ENCODE measurements at places on chromosomes 12 and 14. TPM values are rescaled to one million over a fixed set of nuclear protein-coding genes. Genes with fewer than 3 reads are reported as not detected.

Gene HOXC10
- 2.0 TPM for polyA plus RNA-seq

DNA sequence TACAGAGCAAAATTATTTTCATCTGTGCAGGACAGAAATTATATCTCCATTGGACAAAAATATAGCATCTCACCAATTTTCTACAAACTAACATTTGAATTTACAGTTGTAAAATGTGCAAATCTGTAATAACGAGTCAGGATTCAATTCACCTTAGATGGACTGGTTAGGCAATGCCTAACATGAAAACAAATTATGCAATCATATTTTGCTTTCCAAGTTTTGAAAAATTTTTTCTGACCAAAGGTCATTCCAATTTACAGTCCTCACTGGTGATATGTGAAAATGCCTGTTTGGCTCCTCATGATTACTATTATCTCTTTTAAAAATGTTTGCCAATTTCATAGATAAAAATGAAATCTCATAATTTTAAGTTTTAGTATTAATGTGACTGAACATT lies 6.5 kb upstream of the CPM start:
- DNase-seq = no peak
- no peaks in the 10 kb centered on the region for H3K27me3 ChIP-seq
- H3K4me1 ChIP-seq = peaks cover 8% of the 10 kb centered on the region

GRCh38 chr12:51401486-51401885 lies 10.3 kb upstream of the GALNT6 start:
- no peak overlapping the region for H3K27ac ChIP-seq
- H3K27me3 ChIP-seq = no peaks in the 10 kb centered on the region
- no peaks in the 10 kb centered on the region for H3K4me1 ChIP-seq
- H3K4me3 ChIP-seq = no peak overlapping the region

Gene PTGDR
- polyA plus RNA-seq = 1.8 TPM

DNA sequence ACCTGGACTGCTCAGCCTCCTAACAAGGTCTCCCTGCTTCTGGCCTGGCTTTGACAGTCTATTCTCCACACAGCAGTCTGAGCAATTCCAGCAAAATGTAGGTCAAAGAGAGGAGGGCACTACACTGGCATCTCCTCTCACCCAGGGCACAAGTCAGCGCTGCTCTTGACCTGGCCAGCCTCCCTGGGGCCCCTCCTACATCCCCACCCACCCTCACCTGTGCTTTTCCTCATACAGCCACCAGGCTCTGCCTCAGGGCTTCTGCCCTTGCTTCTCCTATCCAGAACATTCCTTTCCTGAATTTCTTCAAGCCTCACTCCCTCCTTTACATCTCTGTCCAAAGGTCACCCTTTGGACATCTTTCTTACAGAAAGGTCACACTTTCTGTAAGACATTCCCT lies 33.7 kb downstream of the GALNT4 start:
- H3K27ac ChIP-seq = no peak overlapping the region
- no peaks in the 10 kb centered on the region for H3K27me3 ChIP-seq
- H3K4me1 ChIP-seq = no peaks in the 10 kb centered on the region
- H3K4me3 ChIP-seq = no peak overlapping the region
- no peak for DNase-seq

GRCh38 chr14:60245380-60246177 lies 3.4 kb upstream of the PPM1A start:
- no peak overlapping the region for H3K27ac ChIP-seq
- H3K36me3 ChIP-seq = no peaks in the 10 kb centered on the region
- no peak overlapping the region for H3K4me3 ChIP-seq
- H3K27me3 ChIP-seq = no peaks in the 10 kb centered on the region
- DNase-seq = no peak

Gene PLBD1
- polyA plus RNA-seq = 3.5 TPM

DNA sequence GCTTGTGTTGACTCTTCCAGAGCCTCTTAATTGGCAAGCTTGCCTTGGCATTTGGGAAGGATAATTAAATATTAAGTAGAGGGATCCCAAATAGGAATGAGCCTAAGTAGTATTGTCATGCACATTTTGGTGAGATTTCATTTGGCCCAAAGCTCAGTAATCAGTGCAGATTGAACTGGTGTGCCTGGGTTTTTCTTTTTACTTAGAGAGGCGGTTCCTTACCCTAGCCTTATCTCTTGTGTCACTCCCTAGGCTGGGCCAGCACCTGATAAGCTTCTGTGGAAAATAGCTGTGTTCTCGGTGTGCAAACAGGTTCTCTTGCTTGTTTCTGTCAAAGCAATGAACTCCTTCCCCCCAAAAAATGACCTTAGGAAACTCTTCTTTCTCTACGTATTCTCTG lies 9.3 kb upstream of the B4GALNT3 start:
- no peak overlapping the region for H3K27ac ChIP-seq
- H3K27me3 ChIP-seq = no peaks in the 10 kb centered on the region
- H3K4me3 ChIP-seq = no peak overlapping the region
- H3K4me1 ChIP-seq = no peaks in the 10 kb centered on the region
- DNase-seq = no peak
- H3K36me3 ChIP-seq = no peaks in the 10 kb centered on the region

DNA sequence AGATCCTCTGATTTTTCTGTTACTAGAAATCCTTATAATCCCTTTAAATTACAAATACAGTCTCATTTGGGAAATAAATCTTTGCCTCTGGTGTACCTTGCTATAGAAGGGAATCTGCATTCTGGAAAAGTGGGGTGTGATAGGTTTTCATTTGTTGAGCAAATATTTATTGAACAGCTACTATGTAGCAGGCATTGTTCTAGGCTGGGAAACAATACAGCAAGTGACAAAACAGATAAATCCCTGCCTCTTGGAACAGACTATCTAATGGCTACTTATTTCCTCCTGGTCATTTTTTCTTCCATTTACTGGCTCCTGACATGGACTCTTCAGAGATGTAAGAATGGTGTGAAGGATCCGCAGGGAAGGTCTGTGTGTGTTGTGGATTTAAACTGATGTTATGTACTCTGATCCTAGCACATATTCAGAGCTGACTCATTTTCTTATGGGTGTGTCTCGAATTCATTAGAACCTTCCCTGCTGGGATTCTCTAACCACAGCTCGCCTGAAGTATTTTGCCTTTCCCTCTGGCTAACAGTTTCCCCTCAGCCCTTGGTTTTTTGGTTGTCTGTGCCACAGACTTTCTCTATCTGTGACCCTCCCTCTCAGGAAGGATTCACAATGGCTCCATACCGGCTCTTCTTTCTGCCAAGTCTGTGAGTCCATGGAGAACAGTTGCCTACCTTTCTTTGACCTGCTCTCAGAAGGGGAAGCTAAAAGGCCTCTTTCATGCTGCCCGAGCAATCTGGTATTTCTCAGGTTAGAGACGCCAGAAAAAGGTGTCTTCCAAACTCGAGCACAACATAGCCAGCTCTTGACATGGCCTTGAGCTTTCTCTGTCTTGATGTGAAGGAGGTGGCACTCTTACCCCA lies 53.7 kb downstream of the TMTC2 start:
- H3K27ac ChIP-seq = no peak overlapping the region
- H3K4me3 ChIP-seq = no peak overlapping the region
- H3K4me1 ChIP-seq = no peaks in the 10 kb centered on the region
- H3K27me3 ChIP-seq = no peaks in the 10 kb centered on the region
- H3K36me3 ChIP-seq = no peaks in the 10 kb centered on the region

GRCh38 chr12:115341442-115341841 lies 657.5 kb upstream of the TBX3 start:
- no peak overlapping the region for H3K4me3 ChIP-seq
- peak; percentile 35 for DNase-seq
- H3K36me3 ChIP-seq = no peaks in the 10 kb centered on the region

Gene ALDH1L2
- polyA plus RNA-seq = 3.7 TPM

DNA sequence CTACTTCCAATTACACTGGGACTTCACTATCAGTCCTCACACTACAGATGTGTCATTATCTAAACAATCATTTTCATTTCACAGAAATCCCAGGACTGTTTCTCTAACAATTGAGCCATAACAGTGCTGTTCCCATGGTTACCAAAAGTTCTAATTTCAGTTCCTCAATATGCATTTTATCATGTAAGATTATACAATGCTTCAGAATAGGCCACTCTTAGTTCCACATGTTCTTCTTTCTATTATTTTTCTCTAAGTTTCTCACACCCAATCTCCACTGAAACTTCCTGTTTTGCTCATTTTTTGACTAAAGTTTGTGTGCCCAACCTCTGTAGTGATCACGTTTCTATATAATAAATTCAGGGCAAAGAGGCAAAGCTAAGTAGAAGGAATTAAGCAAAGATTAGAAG lies 185.8 kb downstream of the DUSP6 start:
- H3K27ac ChIP-seq = no peak overlapping the region
- H3K4me1 ChIP-seq = no peaks in the 10 kb centered on the region

GRCh38 chr14:68702135-68702534 lies 90.7 kb downstream of the ZFP36L1 start:
- no peak overlapping the region for H3K4me3 ChIP-seq
- no peak overlapping the region for H3K27ac ChIP-seq
- no peaks in the 10 kb centered on the region for H3K27me3 ChIP-seq

DNA sequence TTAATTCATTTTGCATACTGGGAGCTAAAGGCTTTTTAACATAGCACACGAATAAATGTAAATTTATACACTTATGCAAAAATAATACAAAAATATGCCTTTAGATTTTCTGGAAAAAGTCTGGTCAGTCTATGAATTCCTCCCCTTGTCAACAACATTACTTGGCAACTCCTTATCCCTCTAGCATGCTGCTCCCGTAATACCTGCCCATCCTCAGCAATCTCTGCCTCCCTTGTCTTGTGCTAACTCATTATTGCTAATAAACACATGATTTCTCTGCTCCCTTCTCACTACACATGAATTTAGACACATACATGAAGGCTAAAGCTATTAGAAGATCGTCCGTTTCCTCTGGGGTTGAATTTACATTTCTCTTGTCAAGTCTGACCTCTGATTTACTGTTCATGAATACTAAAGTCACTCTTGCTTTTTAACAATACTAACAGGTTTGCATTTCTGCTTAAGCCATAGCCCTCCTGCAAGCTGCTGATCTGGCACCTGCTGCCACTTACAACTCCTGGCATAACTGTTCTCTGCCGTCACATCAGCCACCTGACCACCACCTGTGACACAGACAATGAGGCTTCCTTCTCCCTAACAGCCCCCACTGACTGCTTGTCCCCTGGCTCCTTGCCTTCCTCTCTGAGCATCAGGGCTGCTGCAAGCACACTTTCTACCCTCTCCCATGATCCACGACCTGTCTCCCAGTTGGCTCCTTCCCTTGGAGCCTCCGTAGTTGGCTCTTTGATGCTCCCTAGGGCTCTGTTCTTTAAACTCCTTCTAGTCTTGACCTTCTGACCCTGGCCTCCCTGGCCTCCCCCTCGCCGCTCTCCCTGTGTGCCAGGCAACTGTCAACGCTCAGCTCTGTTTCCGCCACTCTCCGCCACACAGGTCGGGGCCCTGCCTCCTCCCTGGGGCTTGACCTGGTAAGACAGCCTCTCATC lies 177.6 kb downstream of the CALM1 start:
- H3K4me1 ChIP-seq = peaks cover 9% of the 10 kb centered on the region
- no peak overlapping the region for H3K4me3 ChIP-seq
- no peak overlapping the region for H3K27ac ChIP-seq
- no peaks in the 10 kb centered on the region for H3K27me3 ChIP-seq
- no peaks in the 10 kb centered on the region for H3K36me3 ChIP-seq

- H3K4me3 ChIP-seq = no peak overlapping the region
- H3K36me3 ChIP-seq = no peaks in the 10 kb centered on the region
- DNase-seq = no peak
- no peak overlapping the region for H3K27ac ChIP-seq
- no peaks in the 10 kb centered on the region for H3K27me3 ChIP-seq
Observed at GRCh38 chr14:52923902-52924575, 26.8 kb downstream of the FERMT2 start.

Gene RNF31
- 40.0 TPM for polyA plus RNA-seq

Gene PLEKHG7
- not detected for polyA plus RNA-seq

GRCh38 chr12:14278294-14278953 lies 87.1 kb upstream of the ATF7IP start:
- H3K27me3 ChIP-seq = no peaks in the 10 kb centered on the region
- no peak overlapping the region for H3K4me3 ChIP-seq
- no peaks in the 10 kb centered on the region for H3K36me3 ChIP-seq
- no peak for DNase-seq
- H3K27ac ChIP-seq = no peak overlapping the region
- no peaks in the 10 kb centered on the region for H3K4me1 ChIP-seq

GRCh38 chr14:52988139-52988538 lies 37.3 kb upstream of the FERMT2 start:
- no peaks in the 10 kb centered on the region for H3K4me1 ChIP-seq
- DNase-seq = no peak
- H3K4me3 ChIP-seq = no peak overlapping the region
- no peaks in the 10 kb centered on the region for H3K36me3 ChIP-seq
- no peaks in the 10 kb centered on the region for H3K27me3 ChIP-seq

- no peaks in the 10 kb centered on the region for H3K36me3 ChIP-seq
- no peak overlapping the region for H3K4me3 ChIP-seq
- no peak for DNase-seq
Observed at GRCh38 chr12:131921866-131922769, 7.0 kb upstream of the PUS1 start.

DNA sequence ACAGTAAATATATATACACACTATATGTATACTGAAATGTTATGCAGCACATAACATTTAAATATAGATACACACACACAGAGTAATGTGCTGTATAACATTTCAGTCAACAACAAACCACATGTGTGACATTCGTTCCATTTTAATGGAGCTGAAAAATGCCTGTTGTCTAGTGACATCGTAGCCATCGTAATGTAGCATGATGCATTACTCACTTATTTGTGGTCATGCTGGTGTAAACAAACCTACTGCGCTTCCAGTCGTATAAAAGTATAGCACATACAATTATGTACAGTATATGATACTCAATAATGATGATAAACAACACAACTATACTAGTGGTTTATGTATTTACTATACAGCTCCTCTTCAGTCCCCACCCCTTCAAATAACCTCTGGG lies 119.0 kb upstream of the SLC38A4 start:
- no peaks in the 10 kb centered on the region for H3K36me3 ChIP-seq
- no peaks in the 10 kb centered on the region for H3K4me1 ChIP-seq
- no peak overlapping the region for H3K27ac ChIP-seq
- no peaks in the 10 kb centered on the region for H3K27me3 ChIP-seq
- no peak for DNase-seq

- H3K27me3 ChIP-seq = no peaks in the 10 kb centered on the region
- DNase-seq = no peak
- peaks cover 2% of the 10 kb centered on the region for H3K4me1 ChIP-seq
- no peak overlapping the region for H3K27ac ChIP-seq
- H3K4me3 ChIP-seq = no peak overlapping the region
Observed at GRCh38 chr14:50452979-50453705, 56.5 kb upstream of the CDKL1 start.

Gene REM2
- polyA plus RNA-seq = 0.40 TPM

DNA sequence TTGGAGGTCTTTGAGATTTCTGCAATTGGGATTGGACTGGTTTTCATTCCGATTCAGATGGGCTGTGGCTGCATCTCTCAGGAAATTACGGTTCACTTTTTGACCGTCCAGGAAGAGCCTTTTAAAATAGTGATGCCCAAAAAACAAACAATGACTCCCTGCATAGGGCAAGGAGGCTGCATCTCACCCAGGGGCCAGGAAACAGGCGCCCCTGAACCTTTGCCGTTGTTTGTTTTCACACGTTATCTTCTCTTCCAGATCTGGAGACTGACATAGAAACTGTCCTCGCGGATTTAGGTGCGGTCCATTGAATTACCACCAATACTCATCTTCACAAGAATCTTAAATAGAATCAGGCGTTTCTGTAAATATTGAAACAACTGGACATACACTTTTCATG lies 66.0 kb downstream of the FLRT2 start:
- no peak for DNase-seq
- no peaks in the 10 kb centered on the region for H3K36me3 ChIP-seq
- no peaks in the 10 kb centered on the region for H3K27me3 ChIP-seq
- no peak overlapping the region for H3K27ac ChIP-seq
- no peak overlapping the region for H3K4me3 ChIP-seq

All from ovary (tissue), 10 donors.